Calu3 (cell line): ENCODE measurements at places on chromosomes 6 and 20. TPM values are rescaled to one million over a fixed set of nuclear protein-coding genes. Genes with fewer than 3 reads are reported as not detected.

AARS2 gene
- 37.5 and 41.8 TPM in 2 replicates for total RNA-seq

SLC22A1 gene
- 4.5 and 5.0 TPM in 2 replicates for total RNA-seq

DUSP15 gene
- 0.47 TPM in 1 of 2 replicates, not detected in the other for total RNA-seq

AGER gene
- 14.3 and 14.4 TPM in 2 replicates for total RNA-seq

HLA-A gene
- total RNA-seq: 451 and 963 TPM in 2 replicates

TBXT gene
- total RNA-seq: not detected in 2 replicates

DNA sequence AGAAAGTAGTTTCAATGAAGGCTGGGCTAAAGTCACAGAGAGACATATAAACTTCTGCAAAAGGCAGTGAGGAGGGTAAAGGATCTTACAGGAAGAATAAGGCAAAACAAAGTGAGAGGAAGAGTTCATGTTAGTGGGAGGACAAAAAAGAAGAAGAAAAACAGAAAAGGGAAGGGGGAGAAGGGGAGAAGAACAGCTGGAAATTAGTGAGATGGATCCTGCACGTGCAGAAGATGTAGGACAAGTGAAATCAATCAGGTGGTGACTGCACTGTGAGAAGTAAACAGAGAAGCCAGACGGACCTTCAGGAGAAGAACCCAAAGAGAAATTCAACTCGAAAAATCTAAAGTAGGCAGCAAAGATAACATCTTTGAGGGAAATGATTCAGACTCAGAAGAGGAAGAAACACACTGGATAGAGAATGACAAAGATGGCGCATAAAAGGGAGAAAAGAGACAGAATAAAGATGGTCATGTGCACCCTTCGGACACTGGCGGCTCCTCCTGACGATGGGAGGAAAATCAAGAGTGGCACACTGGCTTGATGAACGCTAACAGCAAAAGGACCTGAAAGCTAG is 105.9 kb downstream of the MYB start:
- DNase-seq: no peak
- H3K27ac ChIP-seq: no peak overlapping the region
- no peak overlapping the region for H3K4me3 ChIP-seq
- H3K27me3 ChIP-seq: no peaks in the 10 kb centered on the region

DNA sequence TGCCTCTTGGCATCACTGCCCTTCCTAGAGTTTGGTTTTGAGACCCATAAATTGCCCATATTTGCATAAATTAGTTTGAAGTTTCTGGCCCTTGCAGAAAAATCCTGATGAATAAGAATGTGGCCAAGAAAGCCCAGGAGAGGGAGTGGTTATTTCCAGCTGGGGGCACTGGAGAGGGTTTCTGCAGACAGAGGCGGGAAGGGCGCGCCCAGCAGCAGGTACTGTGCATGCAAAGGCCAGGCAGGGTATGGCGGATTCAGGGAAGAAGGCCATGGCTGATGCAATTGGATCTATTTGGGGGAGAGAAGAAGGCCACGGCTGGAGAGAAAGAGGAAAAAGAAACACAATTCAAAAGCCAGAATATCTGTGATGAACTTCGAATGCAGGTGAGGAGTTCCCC is 48.2 kb upstream of the PXDC1 start:
- DNase-seq: no peak
- H3K27ac ChIP-seq: peak overlapping the region; percentile 25
- H3K4me1 ChIP-seq: peaks cover 47% of the 10 kb centered on the region
- no peaks in the 10 kb centered on the region for H3K36me3 ChIP-seq
- H3K4me3 ChIP-seq: no peak overlapping the region

- no peak overlapping the region for H3K27ac ChIP-seq
- no peak overlapping the region for H3K4me3 ChIP-seq
- no peak for DNase-seq
- no peaks in the 10 kb centered on the region for H3K27me3 ChIP-seq
These were observed 1567.2 kb upstream of the DEFB115 start for GRCh38 chr20:29690274-29690673.

GRCh38 chr20:46043556-46043955 is 14.5 kb downstream of the SLC12A5 start:
- no peak overlapping the region for H3K27ac ChIP-seq
- peaks cover 94% of the 10 kb centered on the region for H3K27me3 ChIP-seq
- no peak overlapping the region for H3K4me3 ChIP-seq
- no peaks in the 10 kb centered on the region for H3K36me3 ChIP-seq
- no peak for DNase-seq

- H3K27ac ChIP-seq: no peak overlapping the region
- no peak for DNase-seq
- H3K4me3 ChIP-seq: no peak overlapping the region
- H3K27me3 ChIP-seq: peaks cover 18% of the 10 kb centered on the region
- no peaks in the 10 kb centered on the region for H3K4me1 ChIP-seq
These were observed 28.9 kb downstream of the SMOC2 start for GRCh38 chr6:168469926-168470325.

DNA sequence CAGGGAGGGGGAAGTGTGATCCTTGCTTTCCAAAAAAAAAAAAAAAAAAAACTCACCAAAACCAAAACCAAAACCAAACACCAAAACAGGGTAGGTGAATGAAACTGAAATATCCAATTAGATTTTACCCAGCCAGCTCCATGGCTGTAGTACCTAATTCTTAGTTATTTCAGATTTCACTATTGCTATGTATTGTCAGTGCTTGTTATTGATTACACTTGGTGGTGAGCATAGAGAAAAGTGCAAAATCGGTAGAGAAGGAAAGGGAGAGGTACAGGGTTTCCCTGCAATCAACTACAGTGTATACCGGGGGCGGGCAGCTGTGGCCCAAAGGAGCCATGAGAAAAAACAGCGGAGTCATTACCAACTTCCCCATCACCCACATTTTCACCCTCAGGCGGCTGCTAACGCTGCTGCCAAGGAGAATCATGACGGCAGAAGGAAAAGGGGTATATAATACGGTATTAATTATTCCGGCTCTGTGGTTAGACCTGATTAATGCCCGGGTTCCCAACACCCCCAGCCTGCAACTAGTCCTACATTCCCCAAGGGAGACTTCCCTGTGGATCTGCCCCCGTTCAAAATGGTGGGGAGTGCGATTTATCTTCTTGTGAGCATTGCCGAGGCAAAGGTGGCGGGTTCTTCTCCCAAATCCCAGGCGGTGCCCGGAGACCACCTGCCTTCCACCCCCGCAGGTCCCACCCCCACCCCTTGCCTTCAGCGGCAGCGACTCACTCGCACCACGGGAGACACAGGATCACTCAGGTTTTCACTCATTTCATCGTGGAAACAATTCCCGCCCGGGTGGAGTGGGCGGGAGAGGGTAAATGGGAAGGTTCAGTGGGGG is at the start of gene C6orf62:
C6orf62 (minus strand) TSS at position 30 of the 847 bp plus-strand sequence. CDS start 486 bp downstream, outside the sequence.
- peak within 1 kb of the TSS; percentile 97 for H3K4me3 ChIP-seq
- H3K4me1 ChIP-seq: peaks cover 32% of the 10 kb centered on the region
- DNase-seq: peak; percentile 62

- no peaks in the 10 kb centered on the region for H3K27me3 ChIP-seq
- H3K36me3 ChIP-seq: no peaks in the 10 kb centered on the region
These were observed 667.9 kb downstream of the EPM2A start for GRCh38 chr6:145067430-145067829.

- H3K36me3 ChIP-seq: peaks cover 22% of the 10 kb centered on the region
- DNase-seq: no peak
- no peak overlapping the region for H3K27ac ChIP-seq
These were observed 23.1 kb upstream of the MRGBP start for GRCh38 chr20:62772990-62773844.

GRCh38 chr6:167682546-167683027 is 144.1 kb upstream of the AFDN start:
- peak; percentile 61 for DNase-seq
- H3K36me3 ChIP-seq: peaks cover 9% of the 10 kb centered on the region
- peak overlapping the region; percentile 89 for H3K27ac ChIP-seq

GRCh38 chr6:106540907-106541306 is 88.4 kb downstream of the RTN4IP1 start:
- H3K4me3 ChIP-seq: no peak overlapping the region
- peaks cover 12% of the 10 kb centered on the region for H3K4me1 ChIP-seq

DNA sequence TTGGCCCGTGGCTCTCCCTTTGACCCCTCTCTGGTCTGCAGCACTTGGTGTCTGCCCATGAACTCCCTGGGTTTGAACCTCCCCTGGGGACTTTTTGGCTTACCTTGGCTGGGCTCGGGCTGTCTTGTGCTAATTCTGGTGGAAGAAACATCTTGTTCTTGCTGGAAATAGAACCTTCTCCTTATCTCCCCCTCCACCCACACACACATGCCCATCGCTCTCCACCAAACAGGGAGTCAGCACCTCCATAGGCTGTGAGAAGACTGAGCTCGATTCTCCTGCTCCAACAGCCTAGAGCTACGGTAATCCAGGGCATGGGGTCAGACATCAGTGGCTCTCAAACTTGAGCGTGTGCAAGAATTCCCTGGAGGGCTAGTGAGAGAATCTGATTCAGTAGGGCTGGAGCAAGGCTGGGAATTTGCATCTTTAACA is 114.4 kb upstream of the SLC22A23 start:
- DNase-seq: no peak
- H3K4me1 ChIP-seq: no peaks in the 10 kb centered on the region
- H3K27me3 ChIP-seq: peaks cover 55% of the 10 kb centered on the region
- no peak overlapping the region for H3K4me3 ChIP-seq
- no peak overlapping the region for H3K27ac ChIP-seq

GRCh38 chr6:31764198-31764597 is 1.7 kb downstream of the SAPCD1 start:
- no peak overlapping the region for H3K27ac ChIP-seq
- no peak overlapping the region for H3K4me3 ChIP-seq

DNA sequence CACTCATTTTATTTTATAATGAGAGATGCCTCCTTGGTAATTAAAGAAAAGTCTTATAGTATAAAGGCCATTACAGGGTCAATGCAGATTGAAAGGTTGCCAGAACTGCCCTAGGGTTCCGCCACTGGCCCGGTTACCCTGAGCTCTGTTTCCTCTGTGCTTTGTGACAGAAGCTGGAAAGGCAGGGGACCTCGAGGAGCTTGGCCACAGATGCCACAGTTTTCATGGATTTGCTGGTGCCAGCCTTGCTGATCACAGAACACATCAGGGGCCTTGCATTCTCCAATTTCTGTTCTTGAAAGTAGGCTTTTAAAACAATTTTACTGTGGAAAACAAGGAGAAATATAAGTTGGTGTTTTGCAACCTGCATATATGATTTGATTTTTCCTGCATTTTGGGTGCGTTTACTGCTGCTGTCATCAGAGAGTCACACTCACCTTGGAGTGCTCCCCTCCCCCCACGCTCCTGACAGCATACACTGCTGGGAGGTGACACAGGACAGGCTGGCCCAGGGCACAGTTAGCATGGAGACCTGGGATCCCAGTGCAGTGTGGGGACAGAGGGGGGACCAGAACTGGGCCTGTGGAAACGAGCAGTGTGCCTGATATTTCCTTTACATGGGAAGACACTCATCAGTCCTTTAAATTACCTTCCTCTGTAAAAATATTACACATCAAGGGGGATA is 142.8 kb downstream of the CFAP61 start:
- no peaks in the 10 kb centered on the region for H3K4me1 ChIP-seq
- no peak overlapping the region for H3K4me3 ChIP-seq
- no peak overlapping the region for H3K27ac ChIP-seq
- DNase-seq: no peak

GRCh38 chr20:25217161-25218108 is 21.9 kb downstream of the ENTPD6 start:
- H3K4me1 ChIP-seq: no peaks in the 10 kb centered on the region
- H3K36me3 ChIP-seq: no peaks in the 10 kb centered on the region
- no peaks in the 10 kb centered on the region for H3K27me3 ChIP-seq

DNA sequence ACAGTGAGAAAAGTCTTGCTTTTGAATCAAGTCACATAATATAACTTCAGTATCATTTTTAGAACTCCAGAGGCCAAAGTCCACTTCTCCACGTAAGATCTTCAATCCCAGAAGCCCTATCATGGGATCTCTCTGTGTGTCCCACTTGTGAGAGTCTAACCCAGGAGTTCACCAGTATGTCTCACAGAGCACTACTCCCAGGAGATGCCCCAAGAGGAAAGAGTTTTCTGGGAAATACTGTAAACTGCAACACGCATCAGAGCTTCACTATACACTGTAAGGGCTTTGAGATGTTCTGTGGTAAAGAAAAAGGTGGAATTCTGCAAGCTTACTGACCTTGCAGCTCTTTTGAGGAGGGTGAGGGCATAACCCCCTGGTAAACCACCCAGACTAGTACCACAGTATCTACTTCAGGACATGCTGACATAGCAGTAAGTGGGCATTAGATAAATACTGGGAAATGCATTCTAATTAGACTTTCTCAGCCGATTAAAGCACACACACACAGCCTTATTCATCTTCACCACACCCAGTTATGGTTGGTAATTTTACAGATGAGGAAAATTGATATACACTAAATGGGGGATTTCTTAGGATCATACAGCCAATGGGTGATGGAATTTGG is 12.3 kb downstream of the DCBLD1 start:
- H3K4me1 ChIP-seq: peaks cover 71% of the 10 kb centered on the region
- peak overlapping the region; percentile 36 for H3K27ac ChIP-seq
- H3K27me3 ChIP-seq: no peaks in the 10 kb centered on the region
- no peak overlapping the region for H3K4me3 ChIP-seq
- H3K36me3 ChIP-seq: peaks cover 7% of the 10 kb centered on the region

DNA sequence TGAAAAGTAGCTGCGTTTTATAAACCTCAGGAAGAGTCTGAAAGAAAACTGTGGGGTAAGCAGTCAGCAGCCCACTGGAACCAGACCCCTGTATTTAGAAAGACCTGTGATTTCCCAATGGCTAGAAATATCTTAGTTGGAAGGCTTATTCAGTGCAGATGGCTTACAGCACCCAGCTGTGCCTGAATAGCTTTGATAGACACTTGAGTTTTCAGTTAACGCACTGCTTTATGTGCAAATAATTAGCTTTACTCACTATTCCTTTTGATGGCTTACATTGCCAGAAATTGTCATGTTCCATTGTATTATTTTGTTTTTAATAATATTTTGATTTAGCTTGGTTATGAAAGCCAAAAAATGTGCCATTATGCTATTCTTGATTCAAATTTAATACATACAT is 465.3 kb upstream of the SYNCRIP start:
- H3K27ac ChIP-seq: no peak overlapping the region
- no peak for DNase-seq
- H3K4me3 ChIP-seq: no peak overlapping the region
- no peaks in the 10 kb centered on the region for H3K36me3 ChIP-seq
- no peaks in the 10 kb centered on the region for H3K4me1 ChIP-seq

GRCh38 chr20:33181482-33182093 is 13.6 kb downstream of the BPIFA2 start:
- H3K36me3 ChIP-seq: peaks cover 6% of the 10 kb centered on the region
- H3K4me3 ChIP-seq: no peak overlapping the region
- H3K27me3 ChIP-seq: peaks cover 29% of the 10 kb centered on the region
- peaks cover 9% of the 10 kb centered on the region for H3K4me1 ChIP-seq
- no peak for DNase-seq
- no peak overlapping the region for H3K27ac ChIP-seq

DNA sequence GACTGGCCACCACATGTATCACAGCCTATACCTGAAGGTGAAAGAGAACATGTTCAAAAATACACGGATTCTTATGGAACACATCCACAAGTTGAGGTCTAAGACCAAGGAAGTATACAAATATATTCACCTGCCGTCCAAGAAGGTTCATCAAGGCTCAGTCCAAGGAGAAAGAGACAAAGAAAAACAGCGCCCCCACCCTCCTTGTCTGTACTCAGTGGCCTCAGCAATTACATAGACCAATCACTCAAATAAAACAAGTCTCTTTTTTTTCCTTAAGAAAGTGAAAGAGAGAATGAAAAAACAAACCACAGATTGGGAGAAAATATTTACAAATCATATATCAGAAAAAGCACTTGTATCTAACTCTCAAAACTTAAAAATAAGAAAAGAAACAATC is 19.5 kb downstream of the CPXM1 start:
- H3K27ac ChIP-seq: no peak overlapping the region
- no peak for DNase-seq
- H3K27me3 ChIP-seq: peaks cover 23% of the 10 kb centered on the region
- H3K36me3 ChIP-seq: no peaks in the 10 kb centered on the region

- H3K4me1 ChIP-seq: peaks cover 11% of the 10 kb centered on the region
- peak within 1 kb of the TSS; percentile 47 for H3K27ac ChIP-seq
- peaks cover 59% of the 10 kb centered on the region for H3K27me3 ChIP-seq
- H3K4me3 ChIP-seq: peak within 1 kb of the TSS; percentile 76
- H3K36me3 ChIP-seq: peaks cover 14% of the 10 kb centered on the region
These were observed at the start of gene CALHM6 for GRCh38 chr6:116461331-116461931. Gene CALHM6, plus strand, starts transcription at chr6:116461375. Its CDS starts 555 bp downstream, at chr6:116461930.
